NCI-H2081 (cell line): ENCODE measurements at places on chromosomes 7 and 10.

DNA sequence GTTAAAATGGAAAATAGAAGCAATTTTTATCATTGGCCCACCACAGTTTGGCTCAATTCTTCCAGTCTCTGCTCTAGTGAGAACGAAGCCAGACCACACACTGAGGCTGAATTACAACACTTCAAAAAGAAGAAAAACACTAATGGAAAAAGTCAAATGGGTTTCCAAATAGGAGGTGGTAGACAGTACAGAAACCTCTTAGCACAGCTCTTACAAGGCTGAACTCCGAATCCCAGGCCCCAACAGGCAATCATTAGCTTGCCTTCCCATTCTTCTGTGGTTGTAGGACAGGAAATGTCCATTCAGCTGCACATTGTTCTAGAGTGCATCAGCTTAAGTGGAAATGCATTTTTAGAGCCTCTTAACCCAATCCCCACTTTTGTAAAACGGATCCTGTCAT, 115.1 kb upstream of the MEOX2 start:
- DNase-seq: no peak

- no peak for DNase-seq
These were observed 157.5 kb downstream of the LYZL1 start for GRCh38 chr10:29446327-29446726.

GRCh38 chr7:158541346-158542010, 46.1 kb downstream of the PTPRN2 start:
- no peak for DNase-seq

- no peak for DNase-seq
These were observed 1.8 kb downstream of the GDI2 start for GRCh38 chr10:5811387-5811821.

DNA sequence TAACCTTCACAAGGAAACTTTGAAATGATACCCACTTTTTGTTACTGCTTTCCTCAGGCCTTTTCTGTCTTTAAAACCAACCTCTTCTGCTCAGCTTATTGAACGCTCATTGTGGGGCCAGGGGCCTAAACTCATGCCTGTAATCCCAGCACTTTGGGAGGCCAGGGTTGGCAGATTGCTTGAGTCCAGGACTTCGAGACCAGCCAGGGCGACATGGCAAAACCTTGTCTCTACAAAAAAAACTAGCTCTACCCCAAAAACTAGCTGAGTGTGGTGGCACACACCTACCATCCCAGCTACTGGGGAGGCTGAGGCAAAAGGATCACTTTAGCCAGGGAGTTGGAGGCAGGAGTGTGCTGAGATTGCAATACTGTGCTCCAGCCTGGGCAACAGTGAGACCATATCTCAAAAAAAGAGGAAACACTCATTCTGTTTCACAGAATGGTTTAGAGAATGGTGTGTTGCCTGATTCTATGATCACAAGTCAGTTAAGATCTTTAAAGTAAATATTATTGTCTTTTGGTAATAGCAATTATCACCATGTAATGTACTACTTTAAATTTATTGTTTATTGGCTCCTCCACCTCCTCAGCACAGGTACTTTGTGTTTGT, 51.1 kb downstream of the KCTD7 start:
- no peak for DNase-seq

GRCh38 chr10:119139464-119140067, 25.9 kb downstream of the SFXN4 start:
- no peak for DNase-seq

GRCh38 chr7:139896831-139897230, 67.8 kb downstream of the TBXAS1 start:
- no peak for DNase-seq

GRCh38 chr10:31467791-31468535, 148.9 kb downstream of the ZEB1 start:
- DNase-seq: no peak

GRCh38 chr10:100890141-100890672, 22.6 kb upstream of the SLF2 start:
- DNase-seq: no peak

- no peak for DNase-seq
These were observed 74.7 kb upstream of the PFKP start for GRCh38 chr10:2992401-2993198.

DNA sequence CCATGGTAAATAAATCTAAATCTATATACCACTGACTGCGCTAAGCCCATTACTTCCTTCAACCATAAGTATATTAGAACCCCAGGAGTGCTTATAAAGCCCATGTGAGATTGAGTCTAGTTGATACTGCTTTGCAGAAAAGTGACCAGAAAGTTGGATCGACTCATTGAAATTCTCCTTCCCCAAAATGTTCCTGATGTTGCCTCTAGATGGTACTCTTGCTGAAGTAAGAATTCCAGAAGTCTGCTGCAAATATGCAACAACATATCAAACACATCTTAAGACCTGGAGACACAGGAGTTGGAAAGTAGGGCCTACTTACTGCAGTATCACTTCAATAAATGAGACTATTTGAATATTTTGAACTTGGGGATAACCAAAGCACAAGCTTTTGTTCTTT, 550.8 kb downstream of the IPMK start:
- DNase-seq: no peak

GRCh38 chr10:66717231-66717981, 208.4 kb upstream of the LRRTM3 start:
- peak; percentile 13 for DNase-seq

GRCh38 chr7:77982926-77983550, 184.5 kb downstream of the PHTF2 start:
- no peak for DNase-seq

- peak; percentile 82 for DNase-seq
These were observed 17.5 kb downstream of the ACTA2 start for GRCh38 chr10:88934900-88935672.

DNA sequence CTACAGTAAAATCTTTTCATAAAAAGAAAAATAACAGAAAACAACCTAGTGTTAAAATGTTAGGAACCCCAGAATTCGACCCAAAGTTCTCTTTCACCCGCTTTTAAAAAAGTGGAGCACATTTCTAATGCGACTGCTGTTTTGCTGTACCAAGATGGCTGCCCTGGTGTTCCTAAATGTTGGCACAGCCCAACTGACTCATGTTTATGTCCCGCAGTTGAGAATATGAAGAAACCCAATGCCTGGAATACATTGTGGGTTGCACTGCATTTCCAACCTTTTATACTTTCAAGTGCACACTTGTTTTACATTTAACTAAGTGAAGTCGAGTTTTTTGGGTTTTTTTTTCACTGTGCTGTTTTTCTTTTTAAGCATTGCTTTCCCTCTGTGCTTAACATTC, 944 bp downstream of the STEAP1B start:
- no peak for DNase-seq

GRCh38 chr10:115720121-115720520, 552.9 kb downstream of the GFRA1 start:
- DNase-seq: no peak

DNA sequence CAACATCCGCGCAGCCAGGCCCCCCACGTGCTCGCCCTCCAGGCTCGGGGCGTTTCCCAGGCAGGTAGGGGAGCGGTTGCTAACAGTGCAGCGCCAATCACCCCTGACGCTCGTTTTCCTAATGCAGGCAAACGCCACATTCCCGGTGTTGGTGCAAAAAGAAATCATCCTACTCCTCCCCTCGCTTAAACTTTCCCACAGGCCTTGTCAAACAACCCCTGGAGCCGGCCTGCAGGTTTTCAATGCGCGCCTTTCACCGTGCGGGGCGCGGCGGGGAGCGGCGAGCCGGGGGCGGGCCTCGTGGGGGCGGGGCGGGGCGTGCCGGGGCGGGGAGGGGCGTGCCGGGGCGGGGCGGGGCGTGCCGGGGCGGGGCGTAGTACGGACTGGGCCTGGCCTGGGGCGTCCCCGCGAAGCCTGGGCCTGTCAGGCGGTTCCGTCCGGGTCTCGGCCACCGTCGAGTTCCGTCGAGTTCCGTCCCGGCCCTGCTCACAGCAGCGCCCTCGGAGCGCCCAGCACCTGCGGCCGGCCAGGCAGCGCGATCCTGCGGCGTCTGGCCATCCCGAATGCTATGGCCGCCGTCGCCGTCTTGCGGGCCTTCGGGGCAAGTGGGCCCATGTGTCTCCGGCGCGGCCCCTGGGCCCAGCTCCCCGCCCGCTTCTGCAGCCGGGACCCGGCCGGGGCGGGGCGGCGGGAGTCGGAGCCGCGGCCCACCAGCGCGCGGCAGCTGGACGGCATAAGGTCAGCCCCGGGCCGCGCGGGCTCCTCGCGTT, at the start of gene ECHDC3:
ECHDC3 (plus strand) TSS at position 374 of the 770 bp plus-strand sequence; CDS start at position 569, 195 bp downstream.
- peak; percentile 54 for DNase-seq

- no peak for DNase-seq
These were observed 106.0 kb downstream of the UPF2 start for GRCh38 chr10:11936389-11937152.

DNA sequence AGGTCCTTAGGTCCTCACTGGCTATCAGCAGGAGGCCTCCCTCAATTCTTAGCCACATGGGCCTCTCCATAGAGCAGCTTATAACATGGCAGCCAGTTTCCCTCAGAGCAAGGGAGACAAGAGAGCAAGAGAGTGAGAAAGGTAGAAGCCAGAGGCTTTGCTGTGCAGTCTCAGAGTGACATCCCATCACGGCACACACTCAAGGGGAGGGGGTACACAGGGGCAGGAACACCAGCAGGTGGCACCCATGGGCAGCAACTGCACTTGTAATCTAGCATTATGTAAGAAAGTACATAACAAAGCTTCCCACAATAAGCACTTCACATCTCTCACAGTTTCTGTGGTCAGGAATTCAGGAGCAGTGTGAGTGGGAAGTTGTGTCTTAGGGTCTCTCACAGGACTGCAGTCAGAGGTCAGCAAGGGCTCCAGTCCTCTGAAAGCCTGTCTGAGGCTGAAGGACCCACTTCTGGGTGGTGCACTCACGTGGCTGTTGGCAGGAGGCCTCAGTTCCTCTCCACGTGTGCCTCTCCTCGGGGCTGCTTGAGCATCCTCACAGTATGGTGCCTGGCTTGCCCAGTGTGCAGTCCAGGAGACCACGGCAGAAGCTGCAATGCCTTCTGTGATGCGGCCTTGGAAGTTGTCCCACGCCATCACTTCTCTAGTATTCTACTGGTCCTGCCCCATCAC, 159.4 kb downstream of the OAT start:
- no peak for DNase-seq

GRCh38 chr7:151808400-151809145, 68.3 kb downstream of the PRKAG2 start:
- DNase-seq: no peak

- DNase-seq: peak; percentile 99
These were observed at the start of gene HYCC1 for GRCh38 chr7:23013715-23014649. HYCC1 (minus strand) TSS chr7:23014130; CDS start chr7:22991111, 23,019 bp downstream.

- no peak for DNase-seq
These were observed 411.6 kb downstream of the GFRA1 start for GRCh38 chr10:115861455-115861854.

DNA sequence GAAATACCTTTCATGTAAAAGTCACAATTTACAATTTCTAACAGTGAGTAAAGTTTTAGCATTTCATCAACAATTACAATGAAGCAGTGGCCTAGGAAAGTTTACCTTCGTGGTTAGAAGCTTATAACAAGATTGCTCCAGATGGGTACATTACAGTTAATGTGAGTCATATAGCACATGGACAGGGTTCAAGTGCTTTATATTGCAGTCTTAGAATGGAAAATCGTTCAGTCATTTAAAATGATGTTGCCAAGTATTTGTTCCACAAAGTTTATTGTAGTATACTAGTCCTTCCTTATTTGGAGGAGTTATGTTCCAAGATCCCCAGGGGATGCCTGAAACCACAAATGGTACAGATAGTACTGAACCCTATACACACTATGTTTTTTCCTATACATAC, 174.6 kb upstream of the TARP start:
- no peak for DNase-seq

DNA sequence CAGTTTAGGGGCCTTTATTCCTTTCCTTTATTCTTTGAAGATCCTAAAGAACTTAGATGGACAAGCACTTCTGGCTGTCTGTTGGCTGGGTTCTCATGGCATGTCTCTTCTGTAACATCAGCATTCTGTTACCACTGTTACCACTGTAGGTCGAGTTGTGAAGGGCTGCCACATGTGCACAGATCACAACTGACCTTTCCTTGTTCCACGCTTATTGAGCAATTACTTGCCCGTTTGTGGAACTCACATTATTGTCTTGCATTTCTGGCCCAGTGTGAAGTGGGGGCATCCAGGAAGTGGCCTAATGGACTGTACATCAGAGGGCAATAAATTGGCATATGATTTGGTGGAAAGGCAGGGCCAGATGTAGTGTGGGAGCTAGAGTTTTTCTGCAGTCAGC, 23.7 kb downstream of the GBF1 start:
- DNase-seq: no peak

GRCh38 chr10:59830601-59831259, 75.6 kb downstream of the CCDC6 start:
- DNase-seq: peak; percentile 34

DNA sequence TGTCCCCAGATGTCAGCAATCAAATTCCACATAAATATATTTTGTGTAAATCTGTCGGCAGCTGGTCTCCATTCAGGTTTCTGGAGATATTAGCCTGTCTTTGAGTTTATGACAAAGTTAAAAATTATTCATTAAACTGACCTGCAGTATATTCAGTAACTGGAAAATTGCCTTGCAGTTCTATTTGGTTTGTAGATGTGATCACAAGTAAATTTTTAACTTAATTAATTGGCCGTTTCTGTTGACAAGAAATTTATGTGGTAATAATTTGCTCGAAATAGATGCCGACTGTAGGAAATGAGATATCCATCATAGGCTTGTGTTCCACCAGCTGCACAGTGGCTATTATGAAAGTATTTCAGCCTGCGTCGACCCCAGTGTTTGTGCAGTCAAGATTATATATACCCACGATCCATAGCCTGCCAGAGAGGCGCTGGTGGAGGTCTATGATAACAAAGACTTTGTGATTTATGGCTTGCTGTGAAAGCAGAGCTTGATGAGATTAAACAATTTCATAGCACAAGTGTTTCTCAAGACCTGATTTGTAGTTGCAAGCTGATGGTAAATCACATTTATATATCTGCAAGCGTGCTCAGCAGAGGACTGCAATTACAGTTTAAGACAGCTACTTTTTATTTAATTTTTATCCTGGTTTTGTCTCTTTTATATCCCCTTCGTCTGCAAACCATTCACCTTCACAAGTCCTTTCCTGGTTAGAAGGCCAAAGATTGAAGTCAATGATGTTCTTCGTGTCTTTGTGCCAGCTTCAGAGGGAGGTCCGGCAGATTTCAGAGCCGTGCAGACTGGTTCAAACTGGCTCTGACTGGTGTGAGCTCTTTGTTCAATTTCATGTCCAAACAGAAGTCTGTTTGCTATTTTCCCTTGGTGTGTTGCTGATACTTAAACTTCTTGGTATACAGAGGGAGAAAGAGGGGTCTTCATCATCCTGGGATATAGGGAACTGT, 850.9 kb downstream of the LRMDA start:
- peak; percentile 78 for DNase-seq

GRCh38 chr7:142896151-142896550, 10.6 kb upstream of the TRPV6 start:
- no peak for DNase-seq

- DNase-seq: no peak
These were observed 12.7 kb upstream of the MACC1 start for GRCh38 chr7:20229646-20230500.
